ENCODE measurements at places on chromosomes 16 and 17.
A peak's percentile ranks its signal among the peaks of the same experiment; 100 is the strongest.

DNA sequence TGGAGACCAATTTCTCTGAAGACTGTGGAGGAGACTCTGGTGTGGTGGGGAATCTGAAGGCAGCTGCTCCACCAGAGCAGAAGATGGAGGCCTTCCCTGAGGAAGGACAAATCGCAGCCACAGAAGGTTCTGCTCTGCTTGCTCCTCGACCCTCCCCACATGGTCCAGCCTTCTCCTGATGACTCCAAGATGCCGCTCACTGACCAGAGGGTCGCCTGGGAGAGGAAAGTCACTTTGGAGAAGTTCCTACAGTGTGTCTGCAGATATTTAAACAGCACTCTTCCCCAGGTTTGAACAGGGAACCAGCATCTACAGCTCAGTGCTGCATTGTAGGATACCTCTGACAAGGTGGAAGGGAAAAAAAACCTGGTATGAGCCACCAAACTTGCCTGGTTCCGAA is 21.0 kb upstream of the SUPT4H1 start:
- DNase-seq: no peak

GRCh38 chr16:12531937-12532336 is 271.8 kb downstream of the CPPED1 start:
- DNase-seq: peak; percentile 32

- DNase-seq: no peak
Measured at GRCh38 chr16:81492311-81492761, 47.7 kb downstream of the CMIP start.

GRCh38 chr16:17370223-17370707 is 100.5 kb downstream of the XYLT1 start:
- DNase-seq: peak; percentile 49

DNA sequence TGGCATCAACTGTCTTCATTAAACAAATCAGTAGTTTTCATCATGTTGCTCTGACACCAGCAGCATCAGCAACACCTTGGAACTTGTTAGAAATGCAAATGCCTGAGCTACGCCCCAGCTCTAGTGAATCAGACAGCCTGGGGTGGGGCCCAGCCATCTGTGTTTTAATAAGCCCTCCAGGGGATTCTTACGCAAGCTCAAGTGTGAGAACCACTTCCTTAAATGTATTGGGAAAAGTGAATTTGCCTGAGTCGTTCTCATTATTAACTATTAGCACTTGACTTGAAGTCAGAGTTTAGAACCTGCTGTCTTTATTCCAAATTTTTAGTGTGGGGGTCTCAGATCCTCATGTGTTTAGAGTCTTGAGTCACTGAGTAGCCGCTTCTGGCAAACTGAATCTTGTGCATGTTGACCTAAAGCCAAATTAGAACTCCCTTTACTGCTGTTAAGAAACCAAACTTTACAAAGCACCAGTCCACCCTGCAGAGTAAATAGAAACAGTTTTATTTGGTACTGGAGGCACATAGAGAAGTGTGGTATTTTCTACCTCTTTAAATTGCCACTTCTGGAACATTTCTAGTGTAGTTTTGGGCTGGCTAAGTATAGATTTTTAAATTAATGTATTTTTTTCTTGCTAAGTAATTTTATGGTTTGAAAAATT is 137.4 kb upstream of the COX10 start:
- DNase-seq: peak; percentile 91

GRCh38 chr17:73311428-73311780 is 397 bp downstream of the CDC42EP4 start:
- no peak for DNase-seq

DNA sequence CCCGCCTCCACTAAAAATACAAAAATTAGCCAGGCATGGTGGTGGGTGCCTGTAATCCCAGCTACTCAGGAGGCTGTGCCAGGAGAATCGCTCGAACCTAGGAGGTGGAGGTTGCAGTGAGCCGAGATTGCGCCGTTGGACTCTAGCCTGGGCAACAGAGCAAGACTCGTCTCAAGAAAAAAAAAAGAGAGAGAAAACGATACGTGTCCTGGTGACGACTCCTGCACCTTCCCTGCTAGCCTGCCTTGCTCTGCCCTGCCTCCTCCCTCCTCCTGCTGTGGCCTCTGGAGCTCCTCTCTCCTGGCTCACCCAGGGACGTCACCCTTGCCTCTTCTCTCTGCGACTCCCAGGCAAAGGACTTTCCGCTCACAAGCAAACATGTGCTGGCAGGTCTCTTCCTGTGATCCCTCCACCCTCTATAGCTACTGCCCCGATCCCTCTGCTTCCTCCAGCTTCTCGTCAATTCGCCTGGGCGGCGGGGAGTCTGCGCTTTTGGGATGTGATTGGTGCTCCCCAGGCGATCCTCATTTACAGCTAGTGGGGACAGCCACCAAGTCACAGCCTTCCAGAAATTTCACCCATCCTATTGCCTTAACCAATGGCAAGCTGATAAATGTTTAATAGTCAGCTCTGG is 25.5 kb upstream of the CBX4 start:
- DNase-seq: no peak

DNA sequence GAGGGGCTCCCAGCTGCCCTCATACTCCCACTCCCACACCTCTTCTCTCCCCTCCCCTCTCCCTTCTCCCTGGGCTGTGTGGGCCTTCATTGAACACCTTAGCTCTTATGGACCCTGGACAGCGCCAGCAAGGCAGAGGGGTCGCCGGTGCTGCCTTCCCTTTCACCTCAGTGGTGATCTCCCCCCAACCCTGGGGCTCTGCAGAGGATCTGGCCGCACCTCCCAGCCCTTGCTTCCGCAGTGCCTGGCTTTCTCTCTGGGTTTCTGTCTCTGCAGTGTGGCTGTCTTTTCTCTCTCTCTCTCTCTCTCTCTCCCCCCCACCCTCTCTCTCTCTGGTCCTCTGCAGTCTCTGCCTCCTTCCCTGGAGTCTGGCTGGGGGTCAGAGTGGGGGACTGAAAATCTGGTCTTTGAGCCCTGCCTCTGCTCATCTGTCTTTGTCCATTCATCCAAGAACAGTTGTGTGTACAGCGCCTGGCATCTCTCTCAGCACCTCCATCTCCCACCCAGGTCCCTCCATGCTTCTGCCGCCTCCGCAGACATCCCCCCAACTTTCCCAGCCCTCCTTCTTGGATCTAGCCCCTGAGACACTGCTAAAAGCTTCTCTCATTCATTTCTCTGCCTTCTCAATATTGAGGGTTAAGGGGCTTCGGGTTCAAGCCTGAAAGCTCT is 1.1 kb downstream of the SEZ6L2 start:
- DNase-seq: no peak

DNA sequence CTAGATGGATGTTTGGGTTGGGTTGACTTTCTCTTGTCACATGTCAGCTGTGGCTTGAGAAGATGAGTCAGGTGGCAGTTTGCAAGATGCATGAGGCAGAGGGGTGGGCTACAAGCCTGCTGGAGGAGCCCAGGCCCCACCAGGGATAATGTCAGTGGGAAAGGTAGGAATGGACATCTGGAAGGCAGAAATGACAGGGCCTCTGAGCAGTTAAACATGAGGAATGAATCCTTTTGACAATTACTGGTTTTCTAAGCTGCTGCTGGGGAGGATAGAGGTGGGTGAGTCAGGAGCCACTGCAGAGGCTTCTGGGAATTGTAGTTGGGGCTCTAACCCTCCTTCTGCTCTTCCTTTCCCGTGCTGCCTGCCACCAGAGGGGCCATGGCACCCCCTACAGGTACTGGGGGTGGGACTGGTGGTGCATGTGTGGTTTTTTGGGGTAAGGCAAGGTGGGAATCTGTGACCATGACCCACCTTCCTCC is 15.7 kb downstream of the SLC52A1 start:
- no peak for DNase-seq

- no peak for DNase-seq
Measured at GRCh38 chr17:50517504-50518383, 9.5 kb downstream of the MYCBPAP start.

- DNase-seq: no peak
Measured at GRCh38 chr17:42441371-42442195, 17.1 kb upstream of the ATP6V0A1 start.

DNA sequence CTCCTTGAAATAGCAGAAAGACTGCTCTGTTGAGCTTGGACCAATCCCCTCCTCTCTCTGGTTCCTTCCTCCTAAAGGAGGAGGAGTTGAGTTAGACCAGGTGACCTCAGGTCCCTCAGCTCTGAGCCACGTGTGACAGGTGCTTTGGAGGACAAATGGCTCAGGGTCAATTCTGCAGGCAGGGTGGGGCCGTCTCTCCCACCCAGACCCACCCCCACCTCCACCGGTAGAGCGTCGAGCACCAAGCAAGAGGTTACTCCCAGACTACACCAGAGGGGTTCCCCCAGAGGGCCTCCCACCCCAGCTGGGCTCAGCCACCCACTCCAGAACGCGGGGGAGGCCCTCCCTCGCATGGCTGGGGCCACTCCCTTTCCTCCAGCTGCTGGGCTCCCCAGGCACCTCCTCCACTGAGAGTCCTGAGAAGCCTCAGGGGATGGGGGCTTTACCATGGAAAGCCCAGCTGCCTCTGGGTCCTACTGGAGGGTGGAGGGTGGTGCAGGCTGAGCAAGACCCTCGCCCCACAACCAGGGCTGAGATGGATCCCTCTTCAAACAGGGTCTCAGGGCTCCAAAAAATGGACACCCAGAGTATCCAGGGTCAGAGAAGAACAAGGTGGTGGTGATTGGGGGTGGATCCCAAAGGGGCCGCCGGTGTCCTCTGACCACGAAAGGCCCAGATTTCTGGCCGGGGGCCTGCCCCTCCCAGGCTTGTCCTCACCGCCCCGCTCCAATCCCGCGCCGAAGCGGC is 7.6 kb downstream of the MYO1C start:
- no peak for DNase-seq

GRCh38 chr17:29663155-29663554 is 40.4 kb upstream of the CORO6 start:
- peak; percentile 65 for DNase-seq

- DNase-seq: no peak
Measured at GRCh38 chr16:13120557-13120956, 219.2 kb downstream of the SHISA9 start.

DNA sequence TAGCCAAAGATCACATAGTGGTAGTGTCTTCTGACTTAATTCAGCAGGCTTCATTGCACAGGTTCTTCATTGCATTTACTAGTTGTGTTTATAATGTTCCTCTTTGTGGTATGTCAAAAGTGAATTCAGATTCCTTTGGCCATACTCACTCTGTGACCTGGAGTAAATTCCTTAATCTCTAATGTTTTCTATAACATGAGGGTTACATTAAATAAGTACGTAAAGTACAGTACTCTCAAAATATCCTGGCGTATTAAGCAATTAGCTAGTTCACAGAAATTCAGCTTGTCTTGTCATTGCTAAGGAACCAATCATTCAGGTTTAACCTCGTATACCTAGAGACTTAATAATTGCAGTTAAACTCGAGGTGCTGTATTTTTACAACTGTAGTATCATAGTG is 4.2 kb downstream of the RPS6KB1 start:
- peak; percentile 3 for DNase-seq

- DNase-seq: peak; percentile 42
Measured at GRCh38 chr16:11107780-11108465, 148.1 kb downstream of the SOCS1 start.

DNA sequence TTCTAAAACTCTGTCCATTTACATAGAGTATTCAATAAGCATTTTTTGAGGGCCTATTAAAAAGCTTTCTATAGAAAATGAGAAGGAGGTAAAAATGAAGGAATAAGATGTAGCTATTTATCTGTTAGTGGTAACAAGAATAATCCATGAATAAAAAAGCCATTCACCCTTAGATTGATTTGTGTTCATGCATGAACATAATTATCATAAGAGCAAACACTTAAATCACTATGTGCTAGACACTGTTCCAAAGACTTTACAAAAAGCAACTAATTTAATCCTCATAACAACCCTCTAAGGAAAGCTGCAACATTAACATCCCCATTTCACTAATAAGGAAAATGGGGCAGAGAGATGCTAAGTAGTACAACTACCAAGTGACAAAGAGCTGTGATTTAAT is 6.6 kb downstream of the CCDC47 start:
- DNase-seq: no peak

DNA sequence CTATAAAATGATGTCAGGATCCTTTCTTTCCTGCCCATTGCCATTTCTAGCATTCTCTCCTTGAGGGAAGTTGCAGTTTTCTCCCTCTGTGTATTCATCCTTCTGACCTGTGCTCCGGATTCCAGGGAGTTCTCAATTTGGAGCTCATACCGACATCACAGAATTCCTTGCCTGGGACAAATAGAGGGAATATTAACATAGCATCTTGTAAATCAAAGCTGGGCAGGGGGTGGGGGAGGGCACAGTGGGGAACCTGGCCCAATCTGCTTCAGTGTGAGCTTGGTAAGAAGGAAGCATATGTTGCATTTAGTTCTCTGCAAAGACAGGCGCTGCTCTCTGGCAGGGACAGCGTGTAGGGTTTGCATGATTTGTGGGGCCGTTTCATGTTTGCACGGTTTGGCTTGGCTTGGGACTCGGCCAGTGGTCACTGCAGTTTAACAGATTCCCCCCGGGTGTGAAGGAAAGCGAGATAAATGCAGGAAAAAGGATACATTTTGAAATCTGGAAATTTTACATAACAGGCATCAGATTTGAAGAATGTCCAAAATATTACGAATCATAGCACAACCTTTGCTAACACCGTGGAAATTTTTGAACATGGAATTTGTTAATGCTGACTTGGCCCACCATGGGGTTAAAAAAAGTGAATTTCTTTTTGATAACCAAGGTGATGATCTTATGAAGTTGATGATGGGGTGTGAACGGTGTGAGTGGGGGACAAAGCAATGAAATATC is 178.0 kb downstream of the WWOX start:
- DNase-seq: no peak

GRCh38 chr16:84459941-84460405 is 44.5 kb downstream of the MEAK7 start:
- no peak for DNase-seq

- peak; percentile 3 for DNase-seq
Measured at GRCh38 chr17:63601439-63602371, 1.0 kb downstream of the TACO1 start.

- DNase-seq: no peak
Measured at GRCh38 chr17:15998031-15998562, 1.4 kb downstream of the ZSWIM7 start.

DNA sequence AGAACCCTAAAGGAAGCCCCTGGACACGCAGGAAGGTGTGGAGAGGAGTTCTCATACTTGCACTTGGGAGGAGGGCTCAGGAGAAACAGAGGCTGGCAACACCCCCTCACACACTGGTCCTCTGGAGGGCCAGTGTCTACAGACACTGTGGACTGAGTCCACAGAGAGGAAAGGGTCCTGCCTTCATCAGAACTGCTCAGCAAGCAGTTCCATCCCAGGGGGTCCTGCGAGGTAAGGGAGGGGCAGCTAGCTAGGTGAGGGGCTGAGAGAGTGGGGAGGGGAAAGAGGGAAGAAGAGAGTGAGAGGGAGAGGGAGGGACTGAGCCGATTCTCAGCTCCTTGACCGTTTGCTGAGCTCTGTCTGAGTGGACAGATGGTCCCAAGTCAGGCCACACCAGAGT is 17.7 kb upstream of the MEOX1 start:
- DNase-seq: no peak

DNA sequence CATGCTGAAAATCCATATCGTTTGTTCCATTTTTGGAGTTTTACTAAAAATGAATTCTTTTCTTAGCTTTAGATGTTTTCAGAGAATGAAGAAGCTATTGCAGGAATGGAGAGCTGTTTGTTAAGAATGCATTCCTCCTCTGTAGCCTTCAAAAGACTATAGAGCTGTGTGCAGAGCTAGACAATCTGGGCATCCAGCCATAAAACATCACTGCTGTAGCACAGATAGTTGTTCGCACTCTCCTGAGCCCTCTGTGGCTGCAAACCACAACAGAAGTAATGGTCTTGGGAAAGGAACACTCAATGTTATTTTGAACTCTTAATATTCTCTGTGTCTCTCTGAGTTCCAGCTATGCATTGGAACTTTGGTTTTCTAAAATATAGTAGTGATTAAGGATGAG is 4.9 kb downstream of the TNRC6C start:
- peak; percentile 95 for DNase-seq

- no peak for DNase-seq
Measured at GRCh38 chr16:62201911-62202310, 165.7 kb upstream of the CDH8 start.

- DNase-seq: no peak
Measured at GRCh38 chr16:85524365-85524629, 88.8 kb upstream of the GSE1 start.

Measured in AG10803 (cell line).